ENCODE measurements at places on chromosomes 7 and 10.

GRCh38 chr7:78634093-78634492 is 819.4 kb downstream of the MAGI2 start:
- DNase-seq, result no peak

DNA sequence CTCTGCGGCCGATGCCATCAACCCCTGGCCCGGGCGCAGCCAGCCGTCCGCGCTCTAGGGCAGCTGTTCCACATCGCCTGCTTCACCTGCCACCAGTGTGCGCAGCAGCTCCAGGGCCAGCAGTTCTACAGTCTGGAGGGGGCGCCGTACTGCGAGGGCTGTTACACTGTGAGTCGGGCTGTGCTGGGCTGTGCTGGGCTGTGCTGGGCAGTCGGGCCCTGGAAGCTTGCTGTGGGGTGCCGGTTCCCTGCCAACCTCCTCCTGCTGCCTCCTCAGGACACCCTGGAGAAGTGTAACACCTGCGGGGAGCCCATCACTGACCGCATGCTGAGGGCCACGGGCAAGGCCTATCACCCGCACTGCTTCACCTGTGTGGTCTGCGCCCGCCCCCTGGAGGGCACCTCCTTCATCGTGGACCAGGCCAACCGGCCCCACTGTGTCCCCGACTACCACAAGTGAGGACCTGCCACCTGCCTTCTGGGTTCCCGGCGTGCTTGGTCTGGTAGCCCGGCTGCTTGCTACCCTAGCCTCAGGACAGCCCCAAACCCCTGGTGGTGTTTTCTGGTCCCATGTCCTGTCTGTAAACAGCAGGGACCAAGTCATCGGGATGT is 7.5 kb downstream of the ZYX start:
- DNase-seq, result no peak

DNA sequence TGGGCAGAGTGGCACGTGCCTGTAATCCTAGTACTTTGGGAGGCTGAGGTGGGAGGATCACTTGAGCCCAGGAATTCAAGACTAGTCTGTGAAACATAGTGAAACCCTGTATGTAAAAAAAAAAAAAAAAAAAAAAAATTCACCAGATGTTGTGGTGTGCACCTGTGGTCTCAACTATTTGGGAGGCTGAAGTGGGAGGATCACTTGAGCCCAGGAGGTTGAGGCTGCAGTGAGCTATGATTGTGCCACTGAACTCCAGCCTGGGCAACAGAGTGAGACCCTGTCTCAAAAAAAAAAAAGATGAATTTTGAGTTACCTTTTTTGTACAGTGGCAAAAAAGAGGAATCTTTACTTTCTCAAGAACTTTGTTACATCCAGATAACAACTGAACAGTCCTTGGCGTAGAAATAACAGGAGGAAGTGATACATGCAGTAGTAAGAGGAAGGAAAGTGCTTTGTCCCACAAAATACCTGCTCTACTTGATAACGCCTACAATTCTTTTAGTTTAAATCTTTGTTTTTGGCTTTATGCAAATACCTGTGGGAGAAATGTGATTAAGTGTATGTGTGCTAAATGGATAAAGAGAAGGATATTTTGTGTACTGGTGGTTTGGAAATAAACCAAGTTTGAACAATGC is 29.3 kb downstream of the SPAG6 start:
- DNase-seq, result no peak

DNA sequence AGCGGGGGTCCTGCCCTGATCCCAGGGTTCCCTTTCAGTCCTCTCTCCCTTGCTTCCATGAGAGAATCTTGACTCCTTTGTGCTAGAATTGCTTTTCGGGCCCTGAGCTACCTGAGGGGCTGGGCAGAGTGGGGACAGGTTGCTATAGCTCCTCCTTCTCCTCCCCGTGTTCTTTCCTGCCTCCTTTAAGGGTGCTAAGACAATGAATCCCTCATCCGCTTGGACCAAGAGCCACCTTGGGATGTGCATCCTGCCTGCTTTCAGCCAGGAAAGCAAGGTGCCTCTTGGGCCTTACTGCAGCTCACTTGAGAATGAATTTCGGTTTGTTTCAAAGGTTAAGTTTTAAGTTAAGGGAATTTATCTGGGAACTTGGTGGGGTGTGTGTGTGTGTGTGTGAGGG is 53.6 kb downstream of the ADRA2A start:
- DNase-seq, result no peak

DNA sequence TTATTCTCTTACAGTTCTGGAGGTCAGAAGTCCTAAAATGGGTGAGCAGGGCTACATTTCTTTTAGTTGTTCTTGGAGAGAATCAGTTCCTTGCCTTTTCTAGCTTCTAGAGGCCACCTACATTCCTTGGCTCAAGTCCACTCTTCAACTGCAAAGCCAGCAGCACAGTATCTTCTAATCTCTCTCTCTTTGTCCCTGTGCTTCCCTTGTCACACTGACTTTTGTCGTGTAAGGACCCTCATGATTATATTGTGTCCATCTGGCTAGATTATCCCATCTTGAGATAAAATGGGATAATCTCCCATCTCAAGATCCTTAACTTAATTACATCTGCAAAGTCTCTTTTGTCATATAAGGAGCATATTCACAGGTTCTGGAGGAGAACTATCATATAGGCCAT is 359.0 kb downstream of the ADRA2A start:
- DNase-seq, result no peak

DNA sequence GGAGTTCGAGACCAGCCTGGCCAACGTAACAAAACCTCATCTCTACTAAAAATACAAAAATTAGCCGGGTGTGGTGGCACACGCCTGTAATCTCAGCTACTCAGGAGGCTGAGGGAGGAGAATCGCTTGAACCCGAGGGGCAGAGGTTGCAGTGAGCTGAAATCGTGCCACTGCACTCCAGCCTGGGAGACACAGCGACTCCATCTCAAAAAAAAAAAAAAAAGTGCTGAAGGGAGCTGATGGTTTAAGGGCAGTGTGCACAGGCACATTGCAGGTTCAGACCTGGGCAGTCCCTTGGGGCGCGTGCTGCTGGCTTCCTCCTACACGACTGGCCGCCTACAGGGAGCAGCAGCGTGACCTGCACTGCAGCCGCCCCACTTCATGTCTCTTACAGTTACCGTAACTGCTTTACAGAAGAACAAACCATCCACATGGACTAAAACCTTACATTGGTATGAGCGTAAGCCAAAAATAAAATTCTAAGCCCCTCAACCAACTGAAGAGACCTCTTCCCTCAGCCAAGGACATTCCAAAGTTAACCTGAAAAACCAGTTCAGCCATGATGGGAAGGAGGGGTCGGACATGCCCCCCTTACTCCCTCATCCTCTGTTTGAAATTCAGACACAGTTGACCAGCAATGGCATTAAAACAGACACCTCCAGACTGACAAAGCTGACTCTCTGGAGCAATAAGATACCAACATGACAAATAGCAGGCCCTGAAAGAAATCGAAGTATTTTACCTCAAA is 262.2 kb downstream of the ZMYND11 start:
- no peak for DNase-seq

GRCh38 chr10:94546049-94546900 is 687 bp downstream of the HELLS start:
- peak; percentile 2 for DNase-seq

DNA sequence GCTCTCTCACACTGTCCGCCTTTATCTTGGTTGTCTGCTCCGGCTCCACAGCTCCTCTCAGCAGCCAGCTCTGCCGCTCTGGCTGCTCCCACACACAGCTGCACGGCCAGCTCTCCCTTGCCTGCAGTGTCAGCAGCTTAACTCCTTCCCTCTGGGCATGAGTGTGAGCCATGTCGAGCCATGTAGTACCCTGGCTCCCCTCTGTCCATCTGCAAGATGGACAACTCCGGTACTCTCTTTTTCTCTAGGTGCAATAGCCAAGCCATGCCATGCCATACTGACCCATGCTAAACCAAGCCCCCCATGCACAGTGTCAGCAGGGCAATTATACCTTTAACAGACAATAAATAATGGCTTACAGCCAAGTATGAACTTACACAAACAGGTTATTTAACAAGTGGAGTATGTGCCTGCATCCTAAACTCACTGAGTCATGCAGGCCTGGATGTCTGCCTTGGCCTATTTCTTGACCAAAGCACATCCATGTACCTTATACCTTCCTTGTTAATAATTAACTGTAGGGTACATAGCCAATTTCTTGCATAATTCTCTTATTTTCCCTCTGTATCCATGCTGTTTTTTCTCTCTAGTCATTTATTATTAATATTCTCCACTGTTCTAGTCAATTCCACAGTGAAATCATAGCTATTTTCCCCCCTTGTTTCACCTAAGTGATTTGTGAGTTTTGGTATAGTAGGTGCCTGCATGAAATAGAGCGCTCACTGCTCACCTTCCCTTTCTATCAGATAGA is 170.9 kb downstream of the CDK14 start:
- no peak for DNase-seq

DNA sequence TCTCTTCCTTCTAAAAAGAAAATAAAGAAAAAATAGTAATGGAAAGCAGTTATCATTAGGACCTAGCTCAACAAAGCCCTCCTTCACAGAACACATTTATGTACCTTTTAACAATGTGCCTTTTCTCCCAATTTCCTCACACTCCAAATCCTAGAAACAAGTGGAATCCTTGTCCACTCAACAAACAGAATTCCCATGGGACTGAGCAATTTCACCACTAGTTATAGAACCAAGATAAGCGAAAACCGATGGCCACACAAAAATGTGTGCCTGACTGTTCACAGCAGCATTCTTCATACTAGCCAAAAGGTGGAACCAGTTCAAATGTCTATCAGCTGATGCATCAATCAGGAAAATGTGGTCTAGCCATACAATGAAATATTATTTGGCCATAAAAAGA is 17.3 kb downstream of the DCLRE1C start:
- DNase-seq, result no peak

GRCh38 chr7:101747053-101747878 is 70.2 kb upstream of the CUX1 start:
- no peak for DNase-seq

DNA sequence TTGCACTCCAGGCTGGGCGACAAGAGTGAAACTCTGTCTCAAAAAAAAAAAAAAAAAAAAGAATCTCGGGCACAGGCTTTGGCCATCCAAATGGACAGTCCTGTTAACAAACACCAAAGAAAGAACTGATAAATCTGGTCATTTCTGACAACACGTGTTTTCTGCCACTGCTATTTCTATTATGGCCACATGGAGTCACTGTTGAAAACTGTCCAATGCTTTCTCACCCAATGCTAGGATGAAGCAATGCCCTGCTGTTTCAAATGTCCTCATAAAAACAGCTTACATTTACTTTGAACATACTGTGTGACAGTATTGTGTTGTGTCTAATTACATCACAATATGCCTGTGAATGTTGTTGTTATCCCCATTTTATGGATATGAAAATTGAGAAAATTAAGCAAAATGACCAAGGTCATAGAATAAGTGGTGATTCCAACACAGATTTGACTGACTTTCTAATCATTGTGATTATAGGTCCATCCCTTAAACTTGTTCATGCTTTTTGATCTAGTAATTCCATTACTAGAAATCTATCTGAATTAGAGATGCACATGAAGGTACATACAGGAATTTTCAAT is 19.9 kb upstream of the MAP3K8 start:
- no peak for DNase-seq

DNA sequence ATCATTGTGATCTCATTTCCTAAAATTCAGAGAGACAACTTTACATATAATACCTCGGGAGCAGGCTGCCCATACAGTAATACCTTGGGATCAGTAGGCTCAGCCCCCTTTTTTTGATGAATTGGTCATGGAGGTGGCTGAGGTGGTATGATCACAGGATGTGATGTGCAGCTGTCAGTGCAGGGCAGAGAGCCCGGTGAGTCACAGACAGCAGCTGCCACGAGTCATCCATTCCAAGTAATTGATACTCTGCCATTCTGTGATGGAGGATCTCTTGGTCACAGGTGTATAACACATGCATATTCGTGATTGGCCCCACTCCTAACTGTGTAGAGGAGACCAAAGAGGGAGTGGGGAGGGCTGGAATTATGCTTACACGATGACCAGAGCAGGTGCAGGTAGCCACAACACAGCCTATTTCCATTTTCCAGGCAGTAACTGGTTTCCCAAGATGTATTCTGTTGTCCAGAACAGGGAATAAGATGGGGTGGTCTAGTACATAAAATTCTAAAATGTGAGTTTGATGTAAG is 14.1 kb downstream of the NRCAM start:
- DNase-seq, result no peak

DNA sequence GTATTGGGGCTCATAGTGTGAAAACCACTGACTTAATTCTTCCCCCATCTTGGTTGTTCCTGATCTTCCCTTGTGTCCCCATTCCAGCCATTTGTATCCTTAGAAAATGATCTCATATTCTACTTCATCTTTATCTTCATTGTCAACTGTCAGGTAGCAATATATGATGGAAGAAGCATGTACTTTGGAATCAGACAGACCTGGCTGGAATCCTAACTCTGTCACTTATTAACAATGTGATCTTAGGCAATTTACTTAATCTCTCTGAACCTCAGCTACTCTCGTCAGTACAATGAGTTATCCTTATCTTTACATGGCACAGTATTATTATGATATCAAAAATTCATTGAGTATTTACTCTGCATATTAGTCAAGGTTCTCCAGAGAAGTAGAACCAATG is 10.1 kb downstream of the CFTR start:
- no peak for DNase-seq

DNA sequence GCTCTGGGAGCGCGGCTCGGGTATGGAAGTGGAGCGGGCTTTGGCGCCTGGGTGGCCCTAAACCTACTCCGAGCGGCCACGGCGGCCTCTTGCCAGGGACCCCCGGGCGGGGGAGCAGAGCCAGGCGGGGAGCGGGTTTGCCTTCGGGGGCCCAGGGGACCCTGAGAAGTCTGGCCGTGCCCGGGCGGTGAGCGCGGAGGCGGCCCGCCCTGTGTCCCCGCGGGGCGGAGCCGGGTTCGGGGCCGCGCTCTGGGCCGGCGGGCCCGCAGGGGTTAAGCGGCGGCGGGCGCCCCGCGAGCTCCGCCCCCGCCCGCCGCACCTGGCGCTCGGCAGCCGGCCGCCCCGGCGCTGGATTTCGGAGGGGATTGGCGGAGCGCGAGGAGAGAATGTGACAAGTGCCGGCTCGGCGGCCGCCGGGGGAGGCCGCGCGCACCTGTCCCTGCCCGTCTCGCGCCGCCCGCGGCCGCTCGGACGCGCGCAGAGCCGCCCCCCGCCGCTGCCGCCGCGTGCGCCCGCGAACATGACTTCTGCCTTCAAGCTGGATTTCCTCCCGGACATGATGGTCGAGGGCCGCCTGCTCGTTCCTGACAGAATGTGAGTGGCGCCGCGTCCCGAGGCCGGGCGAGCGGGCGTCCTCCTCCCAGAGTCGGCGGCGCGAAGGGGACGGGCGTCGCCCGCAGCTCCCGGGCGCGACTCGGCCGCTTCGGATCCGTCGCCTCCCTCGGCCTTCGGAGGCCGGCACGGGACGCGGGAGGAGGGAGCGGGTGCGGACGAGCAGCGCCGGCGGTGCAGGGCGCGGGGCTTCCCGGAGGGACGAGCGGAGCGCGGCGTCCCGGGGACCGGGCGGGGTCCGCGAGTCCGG is at the start of gene CELF2:
CELF2 (plus strand) TSS at position 303 of the 862 bp plus-strand sequence; CDS start at position 521, 218 bp downstream.
- peak; percentile 48 for DNase-seq

- no peak for DNase-seq
These were observed 508.5 kb downstream of the DNAJB6 start for GRCh38 chr7:157845203-157845835.
